Stimulated activated CD8-positive, alpha-beta memory T cell treated with anti-CD3 and anti-CD28 coated beads, Interleukin-4, amount 100 ng/mL, for 48 hours (primary cell): ENCODE measurements at places on chromosomes 1 and 21.

DNA sequence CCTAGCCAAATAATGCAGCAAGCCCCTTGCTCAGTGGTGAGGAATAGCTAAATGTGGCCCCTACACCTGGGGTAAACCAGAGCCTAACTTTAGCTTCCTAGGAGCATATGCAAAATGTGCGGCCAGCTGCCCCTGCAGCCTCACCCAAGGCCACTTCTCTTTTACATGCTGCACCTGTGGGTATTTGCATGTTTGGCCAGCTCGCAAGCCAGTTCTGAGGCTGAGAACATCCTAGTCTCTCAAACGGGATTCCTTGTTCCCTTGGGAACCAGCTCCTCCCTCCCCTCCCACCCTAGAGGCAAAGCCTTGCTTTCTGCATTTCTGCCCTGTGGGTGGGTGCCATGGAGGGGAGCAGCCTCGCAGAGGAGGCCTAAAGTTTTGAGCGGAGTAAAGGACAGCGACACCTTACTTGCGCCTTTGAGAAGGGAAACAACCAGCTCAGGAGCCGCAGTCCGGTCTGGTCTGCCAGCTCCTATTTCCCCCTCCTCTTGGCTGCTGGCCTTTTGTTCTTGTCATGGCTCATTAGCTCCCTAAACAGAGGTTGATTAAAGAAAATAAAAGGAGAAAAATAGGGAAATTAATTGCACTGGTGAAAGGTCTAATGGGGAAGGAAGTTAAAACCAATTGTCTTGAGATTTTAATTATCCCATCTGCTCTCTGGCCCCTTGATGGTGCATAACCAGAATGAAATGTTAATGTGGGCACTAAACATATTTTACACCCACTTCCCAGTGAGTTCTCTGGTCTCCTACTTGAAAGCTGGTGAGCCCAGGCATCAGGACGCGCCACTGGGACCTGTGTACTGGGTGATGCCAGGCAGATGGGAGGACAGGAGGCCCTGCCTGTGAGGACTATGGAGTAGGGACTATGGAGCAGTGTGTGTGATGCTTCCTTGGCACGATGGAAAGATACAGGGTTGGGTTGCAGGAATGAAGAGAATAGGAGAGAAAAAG, 68.7 kb downstream of the TEX35 start:
- DNase-seq: no peak

DNA sequence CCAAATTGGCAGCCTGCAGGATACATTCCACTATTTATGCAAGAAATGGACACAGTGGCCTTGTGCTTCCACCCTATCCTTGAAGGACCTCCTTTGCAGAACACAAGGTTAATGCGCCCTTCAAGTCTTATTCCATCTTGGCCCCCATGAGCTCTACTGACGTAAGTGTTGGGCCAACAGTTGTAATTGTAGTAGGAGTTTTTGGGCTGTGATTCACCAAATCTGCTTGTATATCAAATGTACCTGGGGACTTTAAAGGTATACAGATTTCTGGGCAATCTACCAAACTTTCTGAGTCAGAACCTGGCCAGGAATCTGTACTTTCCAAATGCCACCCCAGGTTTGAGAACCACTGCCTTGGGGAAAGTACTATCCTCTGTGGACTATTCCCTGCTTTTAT, 100.9 kb upstream of the MARK1 start:
- DNase-seq: no peak

DNA sequence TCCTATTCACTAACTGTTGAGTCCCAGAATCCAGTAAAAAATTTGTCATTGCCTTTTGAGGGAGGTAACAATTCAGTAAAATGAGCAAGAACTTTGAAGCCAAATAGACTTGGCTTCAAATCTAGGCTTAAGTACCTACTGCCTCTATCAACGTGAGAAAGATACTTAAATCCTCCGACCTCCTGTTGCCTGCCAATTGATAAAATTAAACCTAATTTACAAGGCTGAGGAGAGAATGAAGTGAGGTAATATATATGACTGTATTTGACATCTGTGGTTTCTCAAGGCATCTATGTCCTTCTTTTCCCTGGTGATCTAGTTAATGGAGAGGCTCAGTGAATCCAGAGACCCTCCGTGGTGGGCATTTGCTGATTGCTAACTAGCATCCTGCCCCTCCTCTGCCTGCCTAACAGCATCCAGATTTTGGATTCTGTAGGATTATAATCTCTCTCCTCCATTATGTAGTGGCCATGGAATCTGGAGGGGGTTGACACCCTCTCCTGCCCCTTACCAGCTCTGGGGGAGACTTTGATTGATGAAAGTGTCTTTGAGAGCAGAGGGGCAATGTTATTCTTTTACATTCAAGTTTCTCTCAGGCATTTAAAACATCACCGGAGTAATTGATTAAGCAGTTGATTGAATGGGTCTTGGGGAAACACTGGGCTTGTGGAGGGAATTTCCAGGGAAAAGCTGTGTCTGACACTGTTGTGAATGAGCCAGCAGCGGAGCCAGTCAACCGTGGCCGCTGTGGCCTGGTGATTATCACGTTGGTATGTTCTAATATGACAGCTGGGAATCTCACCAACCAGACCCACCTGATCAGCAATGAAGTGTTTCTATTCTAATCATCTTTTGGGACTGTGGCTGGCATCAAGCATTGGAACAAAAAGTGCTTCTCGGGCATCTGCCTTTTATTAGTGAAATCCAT, 140.7 kb upstream of the FAM78B start:
- no peak for DNase-seq

GRCh38 chr1:197481101-197481500, 213.0 kb downstream of the CRB1 start:
- DNase-seq: peak; percentile 29

DNA sequence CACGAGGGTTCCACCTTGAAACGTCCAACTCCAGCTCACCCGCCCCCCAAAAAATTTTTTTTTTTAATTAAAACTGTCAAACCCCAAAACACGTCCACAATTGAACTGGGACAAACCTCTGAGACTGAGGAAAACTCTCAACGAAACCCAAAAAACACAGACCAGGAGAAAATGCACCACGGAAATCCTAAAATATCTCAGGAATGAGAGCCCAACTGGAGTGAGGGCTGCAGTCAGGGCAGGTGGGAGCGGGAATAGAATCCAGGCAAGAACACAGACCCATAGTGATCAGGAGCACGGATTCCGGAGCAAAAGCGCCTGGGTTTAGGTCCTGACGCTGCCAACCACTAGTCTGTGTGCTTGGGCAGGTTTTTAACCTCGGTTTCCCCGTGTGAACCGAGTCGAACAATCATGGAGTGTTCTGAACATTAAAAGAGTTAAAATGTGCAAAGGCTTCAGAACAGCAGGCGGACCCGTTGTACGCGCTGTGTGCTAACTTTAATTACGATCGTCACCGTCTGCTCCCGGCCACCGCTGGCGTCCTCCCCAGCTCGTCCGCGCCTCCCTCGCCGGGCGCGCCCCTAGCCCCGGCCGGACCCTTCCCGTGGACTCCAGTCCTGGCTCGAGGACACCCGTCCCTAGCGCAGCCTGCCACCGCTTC, 624 bp downstream of the ARHGAP29 start:
- no peak for DNase-seq
